MCF 10A (cell line): ENCODE measurements at places on chromosomes 6 and 20. TPM values are rescaled to one million over a fixed set of nuclear protein-coding genes. Genes with fewer than 3 reads are reported as not detected.

DNA sequence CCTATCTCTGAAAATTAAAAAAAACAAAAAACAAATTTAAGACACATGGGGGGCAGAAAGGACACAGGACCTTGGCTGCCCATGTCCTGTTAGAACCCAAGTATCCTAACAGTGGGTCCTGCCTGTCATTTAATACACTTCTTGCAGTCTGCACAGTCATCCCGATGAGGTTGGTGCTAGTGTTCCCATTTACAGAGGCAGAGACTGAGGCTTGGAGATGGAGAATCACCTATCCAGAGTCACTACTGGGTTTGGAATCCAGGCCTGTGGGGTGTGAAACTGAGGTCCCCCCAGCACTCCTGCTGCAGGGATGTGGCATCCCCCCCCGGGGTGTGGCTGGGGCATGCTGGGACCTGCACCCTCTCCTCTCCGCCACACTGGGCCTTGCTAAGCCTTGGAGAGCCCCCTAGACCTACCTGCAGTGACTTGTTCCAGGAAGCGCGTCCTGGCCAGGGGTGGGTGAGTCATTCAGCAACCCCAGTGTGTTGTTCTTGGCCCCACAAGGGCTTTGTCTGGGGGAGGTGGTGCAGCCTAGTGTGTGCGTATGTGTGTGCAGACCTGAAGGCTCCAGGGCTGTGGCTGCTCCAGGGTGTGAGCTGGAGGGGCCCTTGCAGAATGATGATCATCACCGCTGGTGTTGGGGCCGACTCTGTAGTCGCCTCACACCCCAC lies 49.7 kb downstream of the BCAS4 start:
- no peaks in the 10 kb centered on the region for H3K36me3 ChIP-seq
- H3K27ac ChIP-seq, result peak overlapping the region; percentile 16
- H3K27me3 ChIP-seq, result no peaks in the 10 kb centered on the region
- H3K4me1 ChIP-seq, result peaks cover 36% of the 10 kb centered on the region
- H3K4me3 ChIP-seq, result no peak overlapping the region
- DNase-seq, result peak; percentile 98

The YIPF3 gene
- total RNA-seq, result 65.1 and 72.9 TPM in 2 replicates

DNA sequence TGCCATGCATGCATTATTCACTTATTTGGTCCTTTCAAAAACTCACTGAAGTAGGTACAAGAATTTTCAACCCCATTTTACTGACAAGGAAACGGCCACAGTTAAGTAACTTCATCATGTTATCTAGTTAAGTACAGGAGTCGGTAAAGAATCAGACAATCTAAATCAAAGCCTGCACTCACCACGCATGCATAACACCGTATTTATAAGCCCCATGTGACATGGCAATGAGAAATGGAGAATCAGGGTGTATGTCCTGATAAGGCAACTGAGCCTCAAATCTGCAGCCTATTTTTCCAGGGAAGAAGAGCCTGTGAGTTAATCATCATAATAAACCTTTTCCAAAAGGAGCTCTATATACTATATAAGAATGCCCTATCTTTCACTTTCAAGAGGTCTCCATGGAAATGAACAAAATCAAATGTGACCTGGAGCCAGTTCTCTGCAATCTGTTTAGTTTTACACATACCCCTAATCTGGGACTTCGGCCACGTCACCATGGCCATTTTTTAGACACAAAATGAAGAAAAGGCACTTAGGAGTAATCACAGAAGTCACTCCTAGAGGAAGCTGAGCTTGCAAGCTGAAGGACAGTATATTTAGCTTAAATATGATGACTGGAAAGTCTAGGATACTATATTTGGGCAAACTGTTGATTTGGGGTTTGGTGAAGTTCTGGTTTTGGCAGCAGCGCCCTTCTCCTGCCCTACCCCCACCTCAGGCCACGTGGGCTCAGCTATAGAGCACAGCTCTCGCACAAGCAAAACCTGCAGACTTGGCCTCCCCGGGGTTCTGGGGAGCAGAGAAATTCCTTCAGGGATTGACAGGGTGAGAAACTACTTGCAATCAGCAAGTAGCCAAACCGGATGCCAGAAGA lies 19.2 kb downstream of the TRAM2 start:
- peaks cover 5% of the 10 kb centered on the region for H3K36me3 ChIP-seq
- no peak overlapping the region for H3K4me3 ChIP-seq
- peaks cover 13% of the 10 kb centered on the region for H3K4me1 ChIP-seq

DNA sequence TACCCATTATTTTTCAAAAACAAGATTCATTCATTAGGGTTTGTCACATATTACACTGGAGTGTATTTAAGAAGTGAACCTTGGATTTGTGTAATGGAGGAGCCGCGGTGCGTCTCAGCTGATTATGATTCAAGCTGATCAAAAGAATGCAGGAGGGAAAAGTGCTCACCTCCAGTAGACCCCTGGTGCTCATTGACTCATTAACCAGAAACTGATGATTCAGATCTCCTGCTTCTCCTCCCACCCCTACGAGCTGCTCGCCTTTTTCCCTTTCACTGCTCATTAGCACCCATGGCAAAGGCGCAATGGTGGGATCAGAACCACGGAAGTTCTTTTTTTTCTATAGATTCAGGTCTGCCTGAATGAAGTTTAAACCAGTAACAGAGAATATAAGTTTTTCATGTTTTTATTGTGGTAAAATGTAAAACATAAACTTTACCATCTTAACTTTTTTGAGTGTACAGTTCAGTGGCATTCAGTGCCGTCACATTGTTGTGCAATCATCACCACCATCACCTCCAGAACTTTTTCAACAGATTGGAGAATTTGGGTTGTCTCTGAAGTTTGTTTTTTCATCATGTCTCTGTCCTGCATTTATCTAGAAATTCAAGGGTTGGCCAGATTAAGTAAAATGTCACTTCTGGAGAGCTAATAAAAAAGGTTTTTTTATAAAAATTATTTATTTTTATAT lies 101.6 kb downstream of the LINC00237 start:
- DNase-seq, result no peak
- H3K27ac ChIP-seq, result no peak overlapping the region
- H3K36me3 ChIP-seq, result no peaks in the 10 kb centered on the region
- H3K4me1 ChIP-seq, result no peaks in the 10 kb centered on the region
- peaks cover 27% of the 10 kb centered on the region for H3K27me3 ChIP-seq
- H3K4me3 ChIP-seq, result no peak overlapping the region

- H3K27me3 ChIP-seq, result peaks cover 68% of the 10 kb centered on the region
- H3K27ac ChIP-seq, result no peak within 1 kb of the TSS
- DNase-seq, result no peak
- H3K4me3 ChIP-seq, result peak within 1 kb of the TSS; percentile 65
- no peaks in the 10 kb centered on the region for H3K36me3 ChIP-seq
- H3K4me1 ChIP-seq, result peaks cover 21% of the 10 kb centered on the region
These were observed at the start of gene TUBB2B for GRCh38 chr6:3227363-3228045. TSS of gene TUBB2B (minus strand) at chr6:3227653. CDS start at chr6:3227543, 110 bp downstream.

GRCh38 chr6:13433709-13434121 lies 53.7 kb downstream of the GFOD1 start:
- H3K4me3 ChIP-seq, result no peak overlapping the region
- no peaks in the 10 kb centered on the region for H3K36me3 ChIP-seq
- H3K27me3 ChIP-seq, result no peaks in the 10 kb centered on the region
- peaks cover 18% of the 10 kb centered on the region for H3K4me1 ChIP-seq

- no peak overlapping the region for H3K27ac ChIP-seq
- H3K36me3 ChIP-seq, result no peaks in the 10 kb centered on the region
- no peak overlapping the region for H3K4me3 ChIP-seq
- no peak for DNase-seq
- H3K27me3 ChIP-seq, result peaks cover 4% of the 10 kb centered on the region
- no peaks in the 10 kb centered on the region for H3K4me1 ChIP-seq
These were observed 48.6 kb downstream of the CD24 start for GRCh38 chr6:106925948-106926347.

GRCh38 chr6:108145639-108146038 lies 20.2 kb upstream of the NR2E1 start:
- no peak overlapping the region for H3K4me3 ChIP-seq
- DNase-seq, result no peak
- H3K36me3 ChIP-seq, result no peaks in the 10 kb centered on the region
- no peaks in the 10 kb centered on the region for H3K4me1 ChIP-seq

The NINL gene
- total RNA-seq, result 1.2 and 1.3 TPM in 2 replicates

DNA sequence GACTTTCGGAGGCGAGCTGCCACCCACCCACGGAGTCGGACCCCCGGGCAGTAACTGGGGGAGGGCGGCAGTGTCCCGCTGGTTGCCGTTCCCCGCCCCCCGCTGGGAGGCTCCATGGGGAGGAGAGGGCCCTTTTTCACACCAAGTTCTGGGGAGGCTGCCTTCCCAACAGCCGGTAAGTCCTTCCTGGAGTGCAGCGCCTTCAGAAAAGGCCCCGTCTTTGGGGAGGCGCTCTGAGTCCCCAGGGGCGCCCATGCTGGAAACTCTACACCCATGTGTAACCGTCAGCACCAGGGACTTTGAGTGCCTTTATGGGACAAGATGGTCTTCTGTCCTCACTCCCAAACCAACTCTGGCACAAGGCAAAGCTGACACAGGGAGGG lies 430 bp upstream of the SOX18 start:
- no peak overlapping the region for H3K4me3 ChIP-seq
- no peak overlapping the region for H3K27ac ChIP-seq
- H3K4me1 ChIP-seq, result peaks cover 12% of the 10 kb centered on the region
- DNase-seq, result no peak

DNA sequence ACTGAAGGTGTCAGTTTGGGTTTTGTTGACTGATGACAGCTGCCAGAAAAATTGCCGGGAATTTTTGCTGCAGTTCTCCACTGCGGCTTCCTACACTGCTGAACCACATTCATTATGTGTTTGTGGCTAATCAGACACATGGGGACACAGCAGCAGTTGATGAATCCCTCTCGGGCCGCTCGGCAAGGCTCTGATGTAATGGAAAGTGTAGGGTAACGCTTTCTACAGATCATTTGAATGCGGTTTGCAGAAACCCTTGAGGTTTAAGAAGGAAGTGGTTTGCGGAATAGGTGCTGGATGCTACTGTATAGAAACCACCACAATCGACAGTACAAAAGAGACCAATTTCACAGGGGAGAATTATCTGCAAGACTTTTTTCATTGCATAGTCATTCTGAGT lies 138.7 kb upstream of the SASH1 start:
- H3K4me1 ChIP-seq, result peaks cover 12% of the 10 kb centered on the region
- no peak overlapping the region for H3K27ac ChIP-seq
- H3K36me3 ChIP-seq, result no peaks in the 10 kb centered on the region
- no peaks in the 10 kb centered on the region for H3K27me3 ChIP-seq
- no peak for DNase-seq
- no peak overlapping the region for H3K4me3 ChIP-seq

GRCh38 chr20:32585011-32585585 lies at the start of gene NOL4L:
TSS of gene NOL4L (minus strand) at chr20:32585333. CDS start at chr20:32584890, 443 bp downstream.
- no peaks in the 10 kb centered on the region for H3K36me3 ChIP-seq
- H3K27ac ChIP-seq, result no peak within 1 kb of the TSS
- H3K27me3 ChIP-seq, result peaks cover 27% of the 10 kb centered on the region
- H3K4me1 ChIP-seq, result peaks cover 5% of the 10 kb centered on the region
- DNase-seq, result peak; percentile 9
- H3K4me3 ChIP-seq, result peak within 1 kb of the TSS; percentile 64

The SRPK1 gene
- total RNA-seq, result 80.7 and 83.9 TPM in 2 replicates

- H3K27me3 ChIP-seq, result no peaks in the 10 kb centered on the region
- peak overlapping the region; percentile 36 for H3K27ac ChIP-seq
- H3K4me1 ChIP-seq, result peaks cover 6% of the 10 kb centered on the region
These were observed 13.7 kb upstream of the UBE2V1 start for GRCh38 chr20:50126662-50127061.

GRCh38 chr20:61369731-61370520 lies 117.9 kb downstream of the CDH4 start:
- H3K36me3 ChIP-seq, result peaks cover 22% of the 10 kb centered on the region
- no peak overlapping the region for H3K27ac ChIP-seq
- no peak for DNase-seq
- no peaks in the 10 kb centered on the region for H3K27me3 ChIP-seq

GRCh38 chr6:91087908-91088307 lies 501.0 kb upstream of the MAP3K7 start:
- no peak for DNase-seq
- no peaks in the 10 kb centered on the region for H3K36me3 ChIP-seq
- no peak overlapping the region for H3K4me3 ChIP-seq
- no peak overlapping the region for H3K27ac ChIP-seq
- no peaks in the 10 kb centered on the region for H3K4me1 ChIP-seq

- H3K4me3 ChIP-seq, result no peak overlapping the region
- no peaks in the 10 kb centered on the region for H3K27me3 ChIP-seq
- H3K4me1 ChIP-seq, result no peaks in the 10 kb centered on the region
- H3K36me3 ChIP-seq, result no peaks in the 10 kb centered on the region
- no peak overlapping the region for H3K27ac ChIP-seq
- no peak for DNase-seq
These were observed 21.9 kb downstream of the FAM229B start for GRCh38 chr6:112109262-112109661.

- peak within 1 kb of the TSS; percentile 88 for H3K4me3 ChIP-seq
- peak within 1 kb of the TSS; percentile 92 for H3K27ac ChIP-seq
- peaks cover 22% of the 10 kb centered on the region for H3K4me1 ChIP-seq
These were observed at the start of gene CCHCR1 for GRCh38 chr6:31157513-31158139. TSS of gene CCHCR1 (minus strand) at chr6:31157802. CDS start at chr6:31157600, 202 bp downstream.

GRCh38 chr6:71420095-71420692 lies 131.6 kb downstream of the OGFRL1 start:
- H3K4me3 ChIP-seq, result peak overlapping the region; percentile 69
- DNase-seq, result peak; percentile 32
- H3K27ac ChIP-seq, result peak overlapping the region; percentile 63
- no peaks in the 10 kb centered on the region for H3K27me3 ChIP-seq
- peaks cover 12% of the 10 kb centered on the region for H3K4me1 ChIP-seq
